ENCODE measurements at places on chromosomes 6 and 20.

DNA sequence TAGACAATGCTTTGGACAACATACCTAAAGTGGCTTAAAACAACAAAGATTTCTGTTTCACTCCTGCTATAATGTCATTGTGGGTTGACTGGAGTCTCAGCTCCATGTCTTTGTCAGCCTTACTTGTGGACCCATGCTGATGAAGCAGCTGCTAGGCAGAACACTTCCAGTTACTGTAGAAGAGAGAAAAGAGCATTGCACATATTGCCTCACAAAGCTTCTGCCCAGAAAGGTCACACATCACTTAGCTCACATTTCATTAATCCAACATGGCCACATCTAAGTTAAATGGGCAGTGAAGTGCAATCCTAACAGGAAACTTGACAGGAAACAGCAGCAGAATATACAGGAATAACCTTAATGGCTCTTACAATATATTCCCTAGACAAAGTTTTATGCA lies 480.5 kb upstream of the HTR1E start:
- DNase-seq: no peak

DNA sequence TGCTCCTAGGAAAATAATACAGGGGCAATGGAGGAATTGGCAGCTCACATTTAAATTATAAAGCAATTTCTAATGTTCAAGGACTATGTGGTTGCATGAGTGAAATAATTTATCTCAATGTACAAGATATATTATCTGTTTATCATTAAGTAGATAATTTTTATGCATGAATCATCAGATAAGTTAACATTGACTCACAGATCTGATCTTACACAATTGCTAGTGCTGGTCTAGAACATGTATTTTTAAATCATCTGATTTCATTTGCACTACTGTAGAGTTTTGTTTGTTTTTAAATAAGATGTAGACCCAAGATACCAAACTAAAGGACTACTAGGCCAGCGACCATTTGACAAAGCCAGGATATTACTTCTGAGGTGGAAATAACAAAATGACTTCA lies 199.2 kb downstream of the BMP2 start:
- no peak for DNase-seq

GRCh38 chr6:33490621-33491020 lies 36.2 kb downstream of the ZBTB9 start:
- DNase-seq: no peak

GRCh38 chr6:11271228-11272020 lies 39.0 kb upstream of the NEDD9 start:
- no peak for DNase-seq

DNA sequence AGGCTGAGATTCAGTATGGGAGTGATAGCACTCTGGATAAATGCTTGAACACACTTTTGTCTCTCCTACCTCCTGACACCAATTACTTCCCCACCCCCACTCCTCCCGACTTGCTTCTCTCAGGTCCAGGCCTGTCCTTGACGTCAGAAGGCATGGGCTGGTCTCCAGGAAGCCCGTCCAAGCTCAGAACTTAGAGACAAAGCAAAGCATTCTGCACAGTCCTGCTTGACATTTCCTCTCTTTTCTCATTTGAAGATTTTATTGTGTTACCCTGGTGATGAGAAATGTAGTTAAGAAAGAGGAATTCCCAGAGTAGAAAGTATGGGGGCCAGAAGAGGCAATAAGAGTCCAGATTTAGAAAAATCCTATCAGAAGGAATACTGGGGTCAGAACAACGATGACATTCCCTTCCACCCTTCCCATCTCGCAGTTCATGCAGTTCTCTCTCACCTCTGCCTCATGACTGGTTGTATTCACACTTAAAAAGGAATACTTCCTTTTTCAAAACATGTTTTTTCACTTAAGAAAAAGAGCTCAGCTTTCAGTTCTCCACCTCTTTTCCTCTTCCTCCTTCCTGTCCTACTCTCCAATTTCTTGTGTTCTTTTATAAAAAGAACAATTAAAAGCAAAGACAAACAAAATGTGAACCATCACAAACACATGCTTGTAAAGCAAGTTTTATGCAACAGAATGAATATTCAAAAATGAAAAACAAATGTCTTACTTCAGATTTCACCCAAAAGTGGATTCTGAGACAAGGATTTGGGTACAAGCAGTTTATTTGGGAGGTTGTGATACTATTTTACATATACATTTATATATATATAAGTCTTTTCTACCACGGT lies 18.5 kb upstream of the FAM184A start:
- DNase-seq: no peak

DNA sequence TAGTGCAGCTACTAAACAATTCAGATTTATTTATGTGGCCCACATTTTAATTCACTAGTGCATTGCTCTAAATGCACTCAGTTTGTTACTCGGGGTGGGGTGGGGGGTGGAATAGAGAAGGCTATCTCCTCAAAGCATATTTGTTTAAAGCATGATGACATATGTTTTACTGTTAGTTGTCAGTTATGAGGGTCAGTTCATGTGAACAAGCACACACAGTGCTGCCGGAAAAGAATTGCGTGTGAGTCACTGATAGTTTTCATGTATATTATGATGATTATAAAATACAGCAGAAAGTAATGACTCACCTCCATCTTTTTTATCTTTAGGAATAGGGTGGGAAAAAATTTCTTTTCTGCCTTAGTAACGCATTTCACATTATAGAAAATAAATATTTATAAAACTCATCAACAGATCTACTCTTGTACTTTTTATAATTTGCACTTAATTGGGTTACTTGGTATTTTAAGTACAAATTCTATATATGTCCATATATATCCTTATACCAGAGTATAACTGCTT lies 42.2 kb upstream of the STXBP5 start:
- no peak for DNase-seq

DNA sequence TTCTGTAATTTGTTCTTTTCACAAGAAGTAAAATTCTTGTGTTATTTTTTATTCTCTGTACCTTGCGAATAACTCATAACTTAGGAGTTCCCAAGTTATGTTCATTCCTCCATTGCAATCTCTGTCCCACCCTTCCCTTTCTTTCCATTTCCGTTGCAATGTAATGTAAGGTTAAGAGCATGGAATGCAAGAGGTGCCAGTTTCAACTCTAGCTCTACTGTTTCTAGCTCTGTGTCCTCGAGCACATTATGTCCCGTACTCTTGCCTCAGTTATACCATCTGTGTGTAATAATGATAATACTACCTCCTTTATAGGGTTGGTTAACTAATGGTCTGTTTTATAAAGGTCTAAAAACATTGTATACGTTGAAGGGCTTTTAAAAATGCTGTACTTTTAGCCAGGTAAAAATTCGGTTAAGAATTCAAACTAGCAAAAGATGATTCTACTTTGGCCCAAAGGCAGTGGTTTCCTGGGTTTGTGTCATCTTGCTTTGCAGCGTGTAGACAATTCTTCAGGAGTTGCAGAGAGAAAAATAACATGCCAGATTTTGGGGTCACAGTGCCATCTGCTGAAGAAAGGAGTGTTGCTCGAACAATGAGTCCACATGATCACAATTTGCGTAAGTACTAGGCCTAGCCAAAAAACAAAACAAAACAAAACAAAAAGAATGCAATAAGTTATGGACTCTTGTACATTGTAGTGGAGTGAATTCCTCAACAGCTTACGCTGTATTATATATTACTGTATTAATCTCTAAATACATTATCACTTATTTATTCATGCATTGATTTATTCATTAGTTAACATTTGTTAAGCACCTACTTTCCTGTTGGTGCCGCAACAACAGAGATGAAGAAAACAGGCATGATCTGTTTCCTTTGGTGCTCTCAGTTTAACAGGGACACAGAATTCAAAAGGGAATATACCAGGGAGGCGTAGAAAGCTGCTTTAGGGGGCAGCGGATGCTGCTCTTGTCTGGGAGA lies 10.0 kb upstream of the PFDN4 start:
- DNase-seq: no peak

GRCh38 chr6:118787724-118788423 lies 106.1 kb upstream of the ASF1A start:
- no peak for DNase-seq

DNA sequence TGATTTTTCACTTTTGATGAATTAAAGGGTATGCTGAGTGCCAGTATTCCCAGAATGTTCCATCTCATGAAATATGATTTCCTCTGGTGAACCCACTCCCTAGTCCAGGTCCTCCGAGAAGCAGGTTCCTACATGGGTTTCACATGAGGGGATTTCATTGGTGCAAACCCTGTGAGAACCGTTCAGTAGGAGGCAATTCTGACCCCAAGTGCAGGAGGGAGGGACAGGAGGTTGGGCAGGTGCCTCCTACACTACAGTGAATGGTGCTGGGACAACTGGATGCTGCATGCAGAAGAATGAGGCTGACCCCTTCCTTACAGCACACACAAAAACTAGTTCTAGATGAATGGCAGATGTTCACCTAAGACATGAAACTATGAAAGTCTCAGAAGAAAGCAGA lies 5.1 kb upstream of the ULBP2 start:
- DNase-seq: no peak

DNA sequence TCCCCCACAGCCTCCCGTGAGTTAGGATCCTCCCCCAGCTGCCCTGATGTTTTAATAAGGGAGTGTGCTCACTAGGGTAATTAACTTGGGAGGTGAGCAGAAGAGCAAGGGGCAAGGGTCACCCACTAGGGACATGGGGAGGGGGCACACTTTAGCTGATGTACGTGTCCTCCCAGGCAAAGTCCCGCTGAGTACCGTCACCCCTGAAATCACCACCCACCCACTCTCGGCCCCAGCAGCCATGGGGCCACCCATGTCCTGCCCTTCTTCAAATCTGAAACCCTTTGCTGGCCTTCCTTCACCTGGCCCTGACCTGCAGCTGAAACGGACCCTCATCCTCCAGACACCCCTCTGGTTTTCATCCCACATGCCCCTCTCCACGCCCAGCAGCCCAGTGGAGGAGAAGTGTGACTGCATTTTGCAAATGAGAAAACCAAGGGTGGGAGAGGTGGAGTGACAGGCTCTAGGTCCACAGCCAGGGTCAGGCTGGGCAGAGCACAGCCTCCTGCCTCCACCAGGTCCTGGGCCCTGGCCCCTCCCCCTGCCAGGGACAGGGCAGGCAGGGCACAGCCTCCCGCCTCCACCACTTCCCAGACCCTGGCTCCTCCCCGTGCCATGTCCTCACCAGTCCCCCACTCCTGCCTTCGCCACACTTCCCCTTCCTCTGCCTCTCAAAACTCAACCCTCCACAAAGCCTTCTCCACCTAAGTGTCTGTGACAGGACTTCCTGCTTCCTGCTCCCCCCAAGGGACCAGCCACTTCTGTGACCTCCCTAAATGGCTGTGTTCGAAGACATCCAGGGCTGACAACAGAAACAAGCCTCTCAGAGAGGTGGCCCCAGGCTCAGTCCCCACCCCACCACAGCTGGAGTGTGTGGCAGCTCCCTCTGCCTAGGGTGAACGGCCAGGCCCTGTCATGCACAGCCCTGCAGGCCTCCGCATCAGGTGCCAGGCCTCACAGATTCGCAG lies 15.1 kb downstream of the ACSS1 start:
- DNase-seq: no peak

GRCh38 chr6:89313006-89313405 lies 2.1 kb downstream of the GABRR2 start:
- peak; percentile 25 for DNase-seq

DNA sequence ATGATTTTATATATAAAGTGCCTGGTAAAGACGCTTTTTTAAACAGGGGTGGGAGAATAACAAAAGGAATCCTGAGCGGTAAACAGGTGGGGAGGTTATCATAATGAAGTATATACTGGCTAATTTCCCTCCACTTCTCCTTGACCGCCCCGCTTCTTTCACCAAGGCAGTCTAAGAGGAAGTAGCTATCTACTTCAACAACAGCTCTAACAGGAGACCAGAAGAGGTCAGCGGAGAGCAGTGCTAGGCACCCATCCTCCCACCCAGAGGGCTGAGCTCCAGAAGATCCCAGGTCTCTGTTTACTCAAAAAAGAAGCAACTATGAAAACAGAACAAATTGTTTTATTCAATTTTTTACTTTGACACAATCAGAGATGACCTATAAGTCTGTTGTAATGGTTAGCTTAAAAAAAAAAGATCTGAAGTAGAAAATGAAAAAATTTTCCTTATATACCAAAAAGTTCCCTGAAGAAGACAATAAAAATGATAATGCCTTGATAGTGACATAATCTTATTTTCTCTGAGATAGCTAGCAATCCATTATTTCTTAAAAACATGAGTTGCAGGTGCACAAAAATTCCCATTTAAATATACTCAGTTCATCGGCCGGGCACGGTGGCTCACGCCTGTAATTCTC lies 141.1 kb downstream of the PDSS2 start:
- no peak for DNase-seq

GRCh38 chr20:62955519-62956386 lies 3.2 kb downstream of the SLC17A9 start:
- DNase-seq: no peak

- no peak for DNase-seq
Observed at GRCh38 chr6:66533921-66534404, 826.9 kb upstream of the EYS start.

DNA sequence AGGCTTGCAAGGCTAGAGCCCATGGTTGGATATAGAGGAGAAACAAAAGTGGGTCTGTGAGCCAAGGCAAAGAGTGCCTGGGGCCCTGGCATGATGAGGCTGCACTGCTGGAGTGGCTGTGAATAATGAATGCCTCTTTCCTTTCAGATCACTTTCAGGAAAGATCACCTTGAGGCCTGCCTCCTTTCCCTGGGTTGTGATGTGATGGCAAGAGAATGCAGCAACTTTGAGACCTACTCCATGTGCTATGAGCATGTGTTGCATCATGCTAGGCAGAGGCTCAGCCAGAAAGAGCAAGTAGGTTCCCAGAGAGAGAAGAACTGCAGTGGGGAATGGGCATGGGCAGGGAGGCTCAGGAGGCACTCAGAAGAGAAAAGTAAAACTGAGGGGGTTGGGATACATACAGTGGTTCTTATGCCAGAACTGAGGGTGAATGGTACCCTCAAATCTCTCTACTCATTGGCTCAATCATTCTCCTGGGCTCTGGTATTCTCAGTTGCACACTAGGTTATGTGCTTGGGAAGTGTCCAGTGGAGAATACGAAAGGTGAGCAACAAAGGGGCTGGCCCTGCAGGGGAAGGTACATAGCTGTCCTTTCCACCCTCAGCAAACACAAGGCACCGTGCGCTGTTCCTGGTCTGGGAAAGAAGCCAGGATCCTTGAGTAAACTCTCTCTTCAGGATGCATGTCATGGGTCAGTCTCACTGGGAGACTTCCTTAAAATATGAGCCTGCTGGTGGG lies 45.9 kb downstream of the CD164 start:
- DNase-seq: no peak

GRCh38 chr20:23658989-23659609 lies 21.3 kb upstream of the CST3 start:
- no peak for DNase-seq

GRCh38 chr6:56795466-56796195 lies 152.9 kb upstream of the DST start:
- DNase-seq: no peak
